ENCODE measurements at places on chromosomes 6 and 20. TPM values are rescaled to one million over a fixed set of nuclear protein-coding genes. Genes with fewer than 3 reads are reported as not detected.
A peak's percentile ranks its signal among the peaks of the same experiment; 100 is the strongest.

Gene DYNLT2
- 6.0 TPM for total RNA-seq

Gene NRSN1
- not detected for total RNA-seq

DNA sequence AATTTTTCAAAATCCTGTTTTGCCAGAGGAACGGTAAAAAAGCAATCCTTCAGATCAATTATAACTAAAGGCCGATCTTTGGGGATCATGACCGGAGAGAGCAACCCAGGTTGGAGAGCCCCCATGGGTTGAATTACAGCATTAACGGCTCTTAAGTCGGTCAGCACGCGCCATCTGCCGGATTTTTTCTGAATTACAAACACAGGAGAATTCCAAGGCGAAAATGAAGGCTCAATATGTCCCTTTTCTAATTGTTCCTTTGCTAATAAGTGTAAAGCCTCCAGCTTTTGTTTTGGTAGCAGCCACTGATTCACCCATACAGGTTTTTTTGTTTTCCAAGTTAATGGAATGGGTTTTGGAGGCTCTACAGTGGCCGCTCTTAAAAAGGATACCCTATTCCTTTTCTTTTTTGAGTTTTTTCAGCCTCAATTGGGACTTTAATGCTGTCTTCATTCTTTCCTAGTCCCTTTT, 16.9 kb upstream of the PTCRA start:
- DNase-seq: peak; percentile 89
- H3K27me3 ChIP-seq: no peaks in the 10 kb centered on the region
- H3K4me1 ChIP-seq: no peaks in the 10 kb centered on the region
- no peaks in the 10 kb centered on the region for H3K36me3 ChIP-seq
- no peak overlapping the region for H3K4me3 ChIP-seq

DNA sequence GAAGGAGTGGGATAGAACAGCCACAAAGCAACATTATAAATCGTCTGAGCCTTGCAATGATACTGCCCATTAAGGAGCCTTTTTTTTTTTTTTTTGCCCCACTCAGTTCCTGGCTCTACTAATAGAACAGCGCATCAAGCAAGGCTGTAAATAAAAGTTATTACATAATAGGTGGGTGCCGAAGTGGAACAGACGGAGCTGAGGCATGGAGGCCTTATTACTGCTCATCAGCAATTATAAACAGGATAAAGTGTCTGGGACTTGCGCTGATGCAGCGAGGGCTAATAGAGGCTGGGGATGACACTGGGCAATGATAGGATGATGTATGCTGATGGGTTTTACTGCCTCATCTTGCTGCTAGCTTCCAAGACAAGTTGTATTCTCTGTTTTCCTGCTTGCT, 272.1 kb downstream of the ZFAND3 start:
- no peaks in the 10 kb centered on the region for H3K27me3 ChIP-seq
- no peak overlapping the region for H3K27ac ChIP-seq
- H3K4me3 ChIP-seq: no peak overlapping the region

DNA sequence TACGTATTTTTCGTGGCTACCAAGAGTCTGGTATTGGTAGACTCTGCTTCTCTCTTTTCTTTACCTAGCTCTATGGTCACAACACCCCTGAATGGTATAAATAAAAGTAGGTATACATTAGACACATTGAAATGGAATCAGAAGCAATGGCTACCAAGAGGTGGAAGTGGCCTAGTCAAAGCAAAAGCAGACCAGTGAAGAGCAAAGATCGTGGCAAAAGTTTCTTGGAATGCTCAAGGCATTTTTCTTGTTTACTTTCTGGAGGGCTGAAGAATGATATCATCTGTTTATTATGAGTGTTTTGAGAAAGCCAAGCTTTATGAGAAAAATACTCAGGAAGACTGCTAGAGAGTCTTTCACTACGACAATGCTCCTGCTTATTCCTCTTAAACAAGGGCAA, 28.6 kb upstream of the MOCS1 start:
- H3K4me1 ChIP-seq: no peaks in the 10 kb centered on the region
- H3K27me3 ChIP-seq: no peaks in the 10 kb centered on the region
- no peak overlapping the region for H3K27ac ChIP-seq

DNA sequence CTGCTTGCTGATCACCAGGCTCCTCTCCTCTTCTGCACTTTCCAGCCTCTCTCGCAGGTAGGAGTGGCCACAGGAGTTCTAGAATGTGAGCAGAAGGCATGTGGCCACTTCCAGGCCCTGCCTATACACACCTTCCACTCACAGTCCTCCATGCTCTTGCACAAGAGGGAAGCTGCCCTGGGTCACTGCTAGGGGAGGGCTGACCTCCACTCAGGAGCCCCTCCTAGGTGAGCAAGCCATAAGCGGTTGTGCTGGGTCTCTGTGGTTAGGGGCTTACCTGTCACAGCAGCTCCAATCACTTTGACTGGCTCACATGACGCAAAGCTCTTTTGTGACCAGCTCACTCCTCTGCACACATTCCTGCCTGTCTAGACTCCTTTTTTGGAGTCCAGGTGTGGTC, 68.2 kb downstream of the TMEM242 start:
- H3K4me3 ChIP-seq: no peak overlapping the region
- no peaks in the 10 kb centered on the region for H3K27me3 ChIP-seq
- no peaks in the 10 kb centered on the region for H3K4me1 ChIP-seq
- H3K27ac ChIP-seq: no peak overlapping the region
- no peak for DNase-seq

DNA sequence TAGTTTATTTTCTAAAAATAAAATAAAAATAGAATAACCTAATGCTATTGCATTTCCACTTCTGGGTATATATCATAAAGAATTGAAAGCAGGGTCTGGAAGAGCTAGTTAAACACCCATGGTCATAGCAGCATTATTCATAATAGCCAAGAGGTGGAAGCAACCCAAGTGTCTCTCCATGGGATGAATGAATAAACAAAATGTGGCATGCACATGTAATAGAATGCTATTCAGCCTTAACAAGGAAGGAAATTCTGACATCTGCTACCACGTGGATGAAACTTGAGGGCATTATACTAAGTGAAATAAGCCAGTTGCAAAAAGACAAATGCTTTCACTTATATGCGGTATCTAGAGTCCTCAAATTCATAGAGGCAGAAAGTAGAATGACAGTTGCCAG, 130.8 kb downstream of the TIAM2 start:
- no peak for DNase-seq
- H3K27ac ChIP-seq: no peak overlapping the region
- no peaks in the 10 kb centered on the region for H3K36me3 ChIP-seq

- H3K4me1 ChIP-seq: no peaks in the 10 kb centered on the region
- no peaks in the 10 kb centered on the region for H3K36me3 ChIP-seq
- DNase-seq: no peak
- H3K27ac ChIP-seq: no peak overlapping the region
These were observed 82.3 kb downstream of the MLIP start for GRCh38 chr6:54193560-54193959.

- H3K27ac ChIP-seq: peak overlapping the region; percentile 76
- H3K4me3 ChIP-seq: no peak overlapping the region
- H3K36me3 ChIP-seq: no peaks in the 10 kb centered on the region
- peaks cover 8% of the 10 kb centered on the region for H3K4me1 ChIP-seq
- DNase-seq: no peak
- no peaks in the 10 kb centered on the region for H3K27me3 ChIP-seq
These were observed 26.4 kb upstream of the PTGIS start for GRCh38 chr20:49594143-49594930.

Measured in Peyer's patch (tissue), 4 donors.